ENCODE measurements at places on chromosomes 6 and 20.

DNA sequence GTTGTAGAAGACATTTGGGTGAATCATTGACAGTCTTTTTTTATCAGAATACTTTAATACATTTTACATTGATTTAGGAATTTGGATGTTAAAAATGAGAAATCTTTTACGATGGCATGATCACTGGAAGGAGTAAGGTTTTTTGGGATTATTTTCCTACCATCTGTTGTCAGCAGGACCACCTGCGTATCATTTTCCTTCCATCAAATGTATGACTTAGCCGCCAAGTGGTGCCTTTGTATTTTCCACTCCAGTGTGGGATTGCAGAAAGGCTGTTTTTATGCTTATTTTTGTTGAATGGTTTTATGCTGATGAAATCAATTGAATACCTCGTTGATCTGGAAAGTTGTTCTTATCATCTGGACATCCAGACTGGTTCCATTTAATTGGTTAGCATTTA is 35.8 kb downstream of the AKAP12 start:
- no peak for DNase-seq

- DNase-seq: no peak
Observed at GRCh38 chr6:165183496-165184140, 125.8 kb downstream of the C6orf118 start.

GRCh38 chr6:111478749-111479148 is 4.3 kb downstream of the REV3L start:
- DNase-seq: no peak

GRCh38 chr20:16381444-16381843 is 191.8 kb downstream of the KIF16B start:
- no peak for DNase-seq

DNA sequence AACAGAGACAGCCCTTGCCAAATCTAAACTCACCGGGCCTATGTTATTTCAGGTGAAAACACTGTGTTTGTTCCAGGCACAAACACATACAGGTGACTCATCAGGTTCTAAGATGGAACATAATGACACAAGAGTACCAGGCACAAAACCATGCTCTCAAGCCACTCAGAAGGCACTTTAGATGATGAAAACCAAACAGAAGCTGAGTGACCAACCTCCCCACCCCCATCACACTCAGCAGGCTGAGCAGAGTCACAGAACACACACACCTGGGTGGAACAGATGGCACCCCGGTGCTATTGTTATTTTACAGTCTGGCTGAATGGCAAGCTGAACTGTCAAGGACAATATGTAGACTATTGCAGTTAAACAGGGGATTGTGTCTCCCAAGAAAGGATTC is 20.6 kb upstream of the NKX2-2 start:
- no peak for DNase-seq

- no peak for DNase-seq
Observed at GRCh38 chr6:26155061-26155930, 68.1 kb downstream of the HFE start.

DNA sequence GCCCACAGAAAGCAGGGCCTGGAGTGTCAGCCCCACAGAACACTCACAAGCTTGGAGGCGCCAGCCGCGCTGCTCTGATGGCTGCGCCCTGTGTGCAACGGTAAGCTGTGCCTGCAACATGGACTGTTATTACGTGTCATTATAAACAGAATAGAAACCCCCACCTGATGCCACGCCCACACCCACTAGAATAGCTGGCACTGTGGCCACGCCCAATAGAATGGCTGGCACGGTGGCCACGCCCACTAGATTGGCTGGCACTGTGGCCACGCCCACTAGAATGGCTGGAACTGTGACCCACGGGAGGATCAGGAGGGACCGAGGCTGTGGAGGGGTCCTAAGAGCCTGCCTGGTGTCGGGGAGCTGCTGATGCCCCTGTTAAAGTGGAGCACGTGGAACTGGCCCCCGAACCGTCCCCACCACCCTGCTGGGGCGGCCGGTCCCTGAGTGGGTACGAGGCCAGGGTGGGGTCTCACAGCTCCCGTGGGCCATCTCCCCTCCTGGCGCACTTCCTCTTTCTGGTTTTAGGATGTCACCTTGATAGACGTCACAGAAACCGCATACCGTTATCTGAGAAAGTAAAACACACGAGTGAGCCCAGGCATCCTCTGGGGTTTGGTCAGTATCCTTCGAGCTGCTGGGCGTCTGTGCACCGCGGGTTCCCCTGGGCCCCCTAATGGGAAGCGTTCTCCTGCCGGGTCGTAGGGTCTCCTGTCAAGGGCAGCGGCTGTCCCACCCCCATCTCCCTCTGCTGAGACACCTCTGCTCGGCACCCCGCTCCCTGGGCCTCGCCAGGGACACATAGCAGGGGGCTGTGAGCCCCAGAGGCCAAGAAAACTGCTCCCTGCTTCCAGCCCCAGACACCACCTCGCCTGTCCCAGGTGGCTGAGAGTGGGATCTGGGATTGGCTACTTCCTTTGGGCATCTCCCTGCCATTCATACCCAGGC is 25.4 kb downstream of the SLC17A9 start:
- DNase-seq: peak; percentile 87

Data from activated CD4-positive, alpha-beta T cell treated with anti-CD3 and anti-CD28 coated beads for 4 hours (primary cell).